ENCODE measurements at places on chromosomes 11 and 22.

DNA sequence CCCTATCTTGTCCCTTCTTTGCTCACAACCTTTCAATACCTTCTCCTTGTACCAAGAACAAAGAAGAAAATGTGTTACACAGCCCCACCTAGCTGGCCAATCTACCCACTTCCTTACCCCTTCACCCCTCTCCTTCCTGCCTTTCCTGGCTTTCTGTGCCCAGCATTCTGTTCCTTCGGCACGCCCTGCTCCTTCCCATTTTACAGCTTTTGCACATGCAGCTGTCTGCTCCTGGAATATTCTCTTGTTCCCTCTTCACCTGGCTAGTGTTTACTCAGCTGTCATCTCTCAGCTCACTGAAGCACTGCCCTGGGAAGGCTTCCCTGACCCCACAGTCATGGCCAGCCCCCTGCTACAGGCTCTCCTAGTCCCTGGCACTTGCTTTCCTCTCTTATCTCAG, 30.7 kb downstream of the SERPINH1 start:
- DNase-seq = no peak

DNA sequence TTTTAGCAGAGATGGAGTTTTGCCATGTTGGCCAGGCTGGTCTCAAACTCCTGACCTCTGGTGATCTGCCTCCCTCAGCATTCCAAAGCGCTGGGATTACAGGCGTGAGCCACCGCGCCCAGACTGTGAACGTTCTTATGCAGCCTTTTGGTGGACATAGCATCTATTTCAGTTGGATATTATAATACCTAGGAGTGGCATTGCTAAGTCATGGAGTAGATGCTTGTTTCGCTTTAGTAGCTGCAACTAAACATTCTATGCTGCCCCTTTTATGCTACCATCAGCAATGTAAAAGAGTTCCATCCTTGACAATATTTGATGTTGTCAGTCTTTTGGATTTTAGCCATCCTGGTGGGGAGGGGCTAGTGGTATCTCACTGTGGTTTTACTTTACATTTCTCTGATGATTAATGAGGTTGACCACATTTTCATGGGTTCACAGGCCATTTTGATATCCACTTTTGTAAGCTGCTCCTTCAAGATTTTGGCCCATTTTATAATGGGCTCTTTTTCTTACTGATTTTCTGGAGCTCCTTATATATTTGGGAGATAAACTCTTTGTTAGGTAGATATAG, 16.5 kb upstream of the APOBEC3A start:
- no peak for DNase-seq

DNA sequence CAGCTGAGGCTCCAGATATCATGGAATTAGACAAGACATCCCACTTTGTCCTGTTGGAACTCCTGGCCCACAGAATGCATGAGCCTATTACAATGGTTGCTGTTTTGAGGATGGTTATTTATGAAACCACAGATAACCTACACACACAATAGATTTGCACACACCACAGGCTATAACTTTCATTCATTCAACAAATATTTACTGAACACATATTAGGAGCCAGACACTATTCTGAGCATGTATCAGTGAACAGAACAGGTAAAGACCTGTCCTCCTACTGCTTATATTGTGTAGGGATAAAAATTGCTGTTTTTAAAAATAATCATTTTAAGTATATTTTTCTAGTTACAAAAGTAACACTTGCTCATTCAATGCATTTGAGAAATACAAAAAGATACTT, 13.4 kb upstream of the LDLRAD3 start:
- DNase-seq = no peak

DNA sequence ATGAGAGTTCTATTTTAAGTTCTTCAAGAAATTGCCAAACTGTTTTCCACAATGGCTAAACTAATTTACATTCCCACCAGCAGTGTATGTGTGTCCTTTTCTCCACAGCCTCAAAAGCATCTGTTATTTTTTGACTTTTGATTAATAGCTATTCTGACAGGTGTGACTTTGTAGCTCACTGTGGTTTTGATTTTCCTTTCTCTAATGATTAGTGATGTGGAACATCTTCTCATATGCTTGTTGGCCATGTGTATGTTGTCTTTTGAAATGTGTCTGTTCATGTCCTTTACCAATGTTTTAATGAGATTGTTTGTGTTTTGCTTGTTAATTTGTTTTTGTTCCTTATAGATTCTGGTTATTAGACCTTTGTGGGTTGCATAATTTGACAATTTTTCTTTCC, 18.0 kb upstream of the RAB38 start:
- no peak for DNase-seq

- no peak for DNase-seq
Observed at GRCh38 chr11:2825889-2826678, 59.5 kb downstream of the CDKN1C start.

DNA sequence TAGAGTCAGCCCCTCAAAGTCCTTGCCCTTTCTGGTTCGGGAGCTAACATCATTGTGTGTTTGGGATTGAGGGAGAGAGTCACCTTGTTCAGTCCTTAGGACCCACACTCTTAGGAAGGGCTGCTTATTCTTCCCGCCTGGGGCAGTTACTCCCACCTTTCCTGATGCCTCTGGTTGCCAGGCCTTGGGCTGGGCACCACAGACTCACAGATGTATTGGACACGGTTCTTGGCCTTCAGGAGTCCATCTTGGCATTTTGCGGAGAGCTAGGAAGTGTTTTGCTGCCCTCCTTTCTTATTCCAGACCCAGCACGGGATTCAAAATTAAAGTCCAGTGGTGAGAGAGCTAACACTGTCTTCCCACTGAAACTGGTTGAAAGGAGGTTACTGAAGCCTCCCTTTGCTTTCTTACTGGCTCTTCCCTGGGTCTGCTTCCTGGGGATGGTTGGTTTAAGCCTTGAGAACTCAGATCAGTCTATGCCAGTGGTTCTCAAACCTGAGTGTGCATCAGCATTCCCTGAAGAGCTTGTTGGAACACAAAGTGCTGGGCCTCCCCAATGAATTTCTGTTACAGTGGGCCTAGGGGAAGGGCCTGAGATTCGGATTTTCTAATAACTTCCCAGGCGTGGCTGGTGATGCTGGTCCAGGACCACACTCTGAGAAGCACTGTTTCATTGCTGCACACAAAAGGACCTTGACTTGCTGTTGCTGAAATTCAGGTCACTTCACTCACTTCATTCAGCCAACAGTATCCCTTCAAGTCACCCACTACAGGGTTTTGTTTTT, 1.4 kb downstream of the OSBP2 start:
- DNase-seq = no peak
